ENCODE measurements at places on chromosomes 4 and X.

DNA sequence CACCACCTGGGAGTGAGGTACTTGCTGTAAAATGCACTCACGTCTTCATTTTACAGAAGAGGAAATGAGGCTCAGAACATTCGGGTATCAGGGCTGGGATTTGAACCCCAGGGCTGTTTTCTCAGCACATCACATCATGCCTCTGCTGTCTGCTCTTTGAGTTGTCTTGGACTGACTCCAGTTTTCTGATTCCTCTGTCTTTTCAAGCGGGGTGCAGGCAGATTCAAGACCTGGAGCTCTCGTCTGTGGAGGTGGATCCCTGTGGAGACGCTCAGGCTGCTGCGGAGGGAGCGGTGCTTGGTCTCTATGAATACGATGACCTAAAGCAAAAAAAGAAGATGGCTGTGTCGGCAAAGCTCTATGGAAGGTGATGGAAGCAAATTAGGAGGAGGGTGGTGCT lies 6.3 kb downstream of the LAP3 start:
- DNase-seq, result no peak

DNA sequence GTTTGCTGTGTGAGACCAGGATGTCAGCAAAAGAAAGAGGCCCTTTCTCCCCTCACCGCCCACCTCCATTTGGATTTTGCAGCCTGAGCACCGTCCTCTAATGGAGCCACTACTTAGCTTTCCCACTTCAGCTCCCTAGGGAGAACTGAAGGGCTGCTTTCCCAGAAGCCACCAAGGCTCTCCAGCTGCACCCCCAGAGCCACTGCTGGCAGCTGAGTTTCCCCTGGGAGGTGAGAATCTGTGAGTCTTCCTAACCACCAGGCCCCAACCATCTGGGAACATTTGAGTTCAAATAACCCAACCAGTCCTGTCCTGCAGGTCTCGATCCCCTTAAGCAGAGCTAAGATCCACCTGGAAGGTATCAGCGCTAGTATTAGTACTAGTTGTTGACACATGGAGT lies 173.1 kb upstream of the USP9X start:
- DNase-seq, result no peak

DNA sequence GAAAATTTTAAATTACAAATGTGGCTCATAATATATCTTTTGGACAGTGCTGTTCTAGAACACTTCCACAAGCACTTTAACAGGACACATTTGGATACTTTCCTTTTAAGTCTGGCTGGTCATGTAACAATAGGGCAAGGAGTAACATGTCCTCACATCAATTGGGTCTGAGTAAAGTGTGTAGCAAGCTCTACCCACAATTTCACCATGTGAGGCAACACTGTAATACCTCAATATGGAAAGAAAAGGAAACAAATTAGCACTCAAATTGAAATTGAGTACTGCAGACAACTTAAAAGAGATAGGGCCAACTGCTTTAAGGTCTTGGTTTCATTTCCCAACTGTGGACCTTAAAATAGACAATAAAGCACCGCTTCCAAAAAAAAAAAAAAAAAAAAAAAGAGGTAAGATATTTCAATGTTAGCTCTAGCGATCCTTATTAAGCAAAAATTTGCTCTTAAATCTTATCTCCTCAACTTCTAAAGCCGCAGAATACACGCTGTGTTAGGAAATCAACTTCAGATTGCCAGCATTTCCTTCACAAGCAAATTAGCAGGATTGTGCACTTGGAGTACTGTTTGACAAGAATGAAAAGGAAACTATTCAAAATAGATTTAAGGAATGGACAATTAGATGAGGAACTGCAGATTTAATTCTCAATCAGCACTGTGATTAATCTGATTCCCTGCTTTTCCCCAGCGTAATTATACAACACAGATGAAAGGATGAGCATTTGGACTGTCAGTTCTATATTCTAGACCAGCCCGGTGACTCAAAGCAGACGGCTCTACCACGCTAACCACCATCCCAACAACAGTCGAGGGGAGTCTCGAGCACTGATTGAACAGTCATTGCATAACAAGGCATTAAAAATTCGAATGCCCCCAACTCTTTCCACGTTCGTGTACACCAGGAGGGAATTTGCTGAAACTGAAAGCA lies 1.6 kb downstream of the CASK start:
- no peak for DNase-seq

GRCh38 chr4:119103263-119103662 lies 32.4 kb upstream of the MYOZ2 start:
- no peak for DNase-seq

GRCh38 chr4:99817309-99817890 lies 773 bp downstream of the DAPP1 start:
- DNase-seq, result no peak

GRCh38 chrX:8879750-8880149 lies 78.6 kb upstream of the FAM9A start:
- no peak for DNase-seq

Measured in SHP77 (cell line).